ENCODE measurements at places on chromosomes 1 and 21. TPM values are rescaled to one million over a fixed set of nuclear protein-coding genes. Genes with fewer than 3 reads are reported as not detected.
A peak's percentile ranks its signal among the peaks of the same experiment; 100 is the strongest.

Gene ACTN2
- total RNA-seq = not detected

Gene ELF3
- 116 TPM for total RNA-seq

Gene SPRR2A
- total RNA-seq = not detected

Gene MEF2D
- 18.6 TPM for total RNA-seq

DNA sequence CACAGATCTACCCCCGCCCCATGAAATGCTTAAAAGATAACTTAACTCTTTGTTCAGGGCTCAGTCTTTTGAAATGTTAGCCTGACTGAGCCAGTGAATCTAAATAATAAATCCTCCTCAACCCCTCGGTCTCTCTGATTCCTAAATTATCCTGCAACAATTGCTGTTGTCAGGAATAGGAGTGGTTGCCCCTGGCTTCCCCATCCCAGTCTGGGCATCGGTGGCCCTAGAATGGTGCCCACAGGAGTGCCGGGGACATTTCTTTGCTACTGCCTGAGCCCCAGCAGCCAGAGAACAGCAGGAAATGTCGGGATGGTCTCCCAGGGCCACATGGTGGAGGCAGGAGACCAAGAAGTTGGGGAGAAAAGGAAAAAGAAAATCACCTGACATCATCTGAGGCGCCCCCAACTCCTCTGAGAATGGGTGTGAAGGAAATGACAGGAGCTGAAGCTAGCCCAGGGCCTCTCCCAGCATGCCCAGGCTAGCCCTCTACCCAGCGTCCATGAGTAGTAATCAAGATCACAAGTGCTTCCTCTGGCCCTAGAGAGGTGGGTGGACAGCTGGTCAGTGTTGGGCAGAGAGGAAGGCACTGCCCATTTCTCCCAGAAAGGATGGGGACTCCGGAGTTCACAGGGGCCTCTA lies 1.6 kb downstream of the PADI4 start:
- H3K27me3 ChIP-seq = no peaks in the 10 kb centered on the region
- no peak for DNase-seq
- no peak overlapping the region for H3K4me3 ChIP-seq

DNA sequence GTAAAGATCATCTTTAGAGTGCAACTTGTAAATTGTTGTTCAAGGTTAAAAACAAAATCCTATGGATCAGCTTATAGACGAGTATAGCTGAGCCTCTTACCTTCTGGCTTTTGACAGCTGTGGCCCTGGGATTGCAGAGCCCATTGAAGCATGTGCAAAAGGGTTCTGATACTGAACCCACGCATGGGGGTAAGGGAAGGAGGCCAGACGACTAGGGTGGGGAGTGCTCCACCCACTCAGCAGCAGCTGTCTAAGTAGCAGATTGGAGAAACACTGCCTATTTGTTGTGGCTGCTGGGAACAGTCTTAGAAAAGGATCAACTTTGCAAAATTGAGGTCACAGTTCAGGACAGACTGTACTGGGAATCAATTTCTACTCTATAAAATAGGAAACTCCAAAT lies 16.1 kb downstream of the CD101 start:
- H3K36me3 ChIP-seq = no peaks in the 10 kb centered on the region
- H3K27ac ChIP-seq = no peak overlapping the region
- H3K27me3 ChIP-seq = no peaks in the 10 kb centered on the region
- no peak overlapping the region for H3K4me3 ChIP-seq

DNA sequence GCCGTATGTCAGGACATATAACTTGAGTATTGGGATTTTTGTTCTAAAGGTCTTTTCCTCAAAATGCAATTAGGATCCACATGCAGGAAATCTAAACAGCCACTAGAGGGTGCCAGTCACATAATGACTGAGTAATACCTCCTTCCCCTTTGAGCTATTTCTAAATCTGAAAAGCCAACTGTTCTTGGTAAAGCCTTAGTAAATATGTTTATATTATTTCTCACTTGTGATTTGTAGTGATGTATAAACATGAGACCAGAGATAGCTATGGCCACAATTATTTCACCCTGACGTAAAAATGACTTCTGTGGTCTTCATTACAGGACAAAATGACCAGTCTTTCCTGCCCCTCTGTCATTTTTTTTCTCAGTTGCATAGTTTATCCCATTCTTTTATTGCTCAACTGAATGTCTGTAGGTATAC lies 41.0 kb upstream of the DR1 start:
- DNase-seq = peak; percentile 43
- no peaks in the 10 kb centered on the region for H3K36me3 ChIP-seq
- no peaks in the 10 kb centered on the region for H3K4me1 ChIP-seq
- no peaks in the 10 kb centered on the region for H3K27me3 ChIP-seq
- H3K27ac ChIP-seq = no peak overlapping the region

- no peaks in the 10 kb centered on the region for H3K36me3 ChIP-seq
- H3K27me3 ChIP-seq = no peaks in the 10 kb centered on the region
- H3K4me1 ChIP-seq = no peaks in the 10 kb centered on the region
- DNase-seq = no peak
Observed at GRCh38 chr1:29711582-29712283, 475.4 kb downstream of the PTPRU start.

DNA sequence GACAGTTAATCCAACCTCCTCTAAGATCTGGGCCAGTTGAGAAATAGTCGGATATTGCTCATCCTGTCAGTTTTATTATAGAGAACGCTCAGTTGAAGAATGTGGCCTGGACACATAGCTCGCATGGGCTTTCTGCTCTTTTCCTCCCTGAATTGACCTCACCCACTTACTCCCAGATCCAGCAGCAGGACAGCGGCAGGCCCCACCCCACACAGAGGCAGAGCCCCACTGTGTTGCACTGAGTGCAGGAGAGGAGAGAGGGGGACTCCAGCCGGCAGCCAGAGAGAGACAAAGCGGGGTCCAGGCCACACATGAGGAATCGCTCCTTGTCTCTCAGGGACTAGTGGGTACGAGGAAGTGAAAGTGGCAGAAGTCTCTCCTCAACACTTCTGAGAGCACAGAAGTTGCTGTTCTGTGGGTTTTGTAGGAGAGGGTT lies 78.6 kb downstream of the LAMC1 start:
- no peak overlapping the region for H3K4me3 ChIP-seq
- DNase-seq = peak; percentile 25
- no peaks in the 10 kb centered on the region for H3K36me3 ChIP-seq
- H3K27ac ChIP-seq = no peak overlapping the region
- H3K4me1 ChIP-seq = peaks cover 72% of the 10 kb centered on the region

DNA sequence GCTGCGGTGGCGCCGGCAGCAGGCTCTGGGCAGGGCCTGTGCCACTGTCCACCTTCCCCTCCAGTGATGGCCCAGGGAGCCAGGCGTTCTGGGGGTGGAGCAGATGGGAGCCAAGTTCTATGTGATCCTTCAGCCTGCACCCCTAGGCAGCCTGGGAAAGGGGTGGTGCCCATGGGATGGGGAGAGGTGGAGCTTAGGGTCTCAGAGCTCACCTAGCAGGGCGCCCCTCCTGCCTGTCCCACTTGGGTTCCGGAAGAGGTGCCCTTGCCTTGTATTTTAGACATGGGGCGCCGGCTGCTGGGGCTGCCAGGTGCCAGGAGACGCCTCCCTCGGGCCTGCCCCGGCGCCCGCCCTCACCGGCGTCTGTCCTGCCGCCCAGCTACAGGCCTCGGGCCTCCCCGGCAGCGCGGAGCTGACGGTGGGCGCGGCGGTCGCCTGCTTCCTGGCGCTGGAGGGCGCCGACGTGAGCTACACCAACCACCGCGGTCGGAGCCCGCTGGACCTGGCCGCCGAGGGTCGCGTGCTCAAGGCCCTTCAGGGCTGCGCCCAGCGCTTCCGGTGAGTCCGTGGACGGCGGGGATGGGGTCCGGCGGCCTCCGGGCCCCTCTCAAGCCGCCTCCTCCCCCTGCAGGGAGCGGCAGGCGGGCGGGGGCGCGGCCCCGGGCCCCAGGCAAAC lies 3.1 kb upstream of the MMP23B start:
- H3K4me3 ChIP-seq = no peak overlapping the region
- no peaks in the 10 kb centered on the region for H3K36me3 ChIP-seq
- H3K27me3 ChIP-seq = no peaks in the 10 kb centered on the region
- H3K27ac ChIP-seq = no peak overlapping the region

DNA sequence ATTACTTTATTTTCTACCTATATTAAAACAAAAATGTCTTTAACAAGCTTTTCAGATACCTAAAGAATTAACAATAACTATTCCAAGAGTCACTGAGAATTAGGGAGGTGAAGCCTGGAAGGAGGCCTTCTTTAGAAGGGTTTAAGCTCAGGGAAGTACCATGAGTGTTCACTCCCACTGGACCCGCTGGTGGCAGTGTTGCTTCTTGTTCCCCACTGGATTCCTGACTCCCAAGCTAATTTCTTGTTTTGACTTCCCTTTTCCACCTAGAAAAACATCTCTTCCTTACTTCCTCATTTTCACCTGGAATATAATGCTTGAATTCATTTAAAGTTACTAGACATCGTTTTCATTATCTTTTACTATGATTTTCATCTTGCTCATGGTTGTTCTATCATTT lies 264.2 kb downstream of the HMCN1 start:
- no peaks in the 10 kb centered on the region for H3K36me3 ChIP-seq
- H3K27me3 ChIP-seq = no peaks in the 10 kb centered on the region
- H3K27ac ChIP-seq = no peak overlapping the region
- no peak overlapping the region for H3K4me3 ChIP-seq
- peak; percentile 5 for DNase-seq
- no peaks in the 10 kb centered on the region for H3K4me1 ChIP-seq

DNA sequence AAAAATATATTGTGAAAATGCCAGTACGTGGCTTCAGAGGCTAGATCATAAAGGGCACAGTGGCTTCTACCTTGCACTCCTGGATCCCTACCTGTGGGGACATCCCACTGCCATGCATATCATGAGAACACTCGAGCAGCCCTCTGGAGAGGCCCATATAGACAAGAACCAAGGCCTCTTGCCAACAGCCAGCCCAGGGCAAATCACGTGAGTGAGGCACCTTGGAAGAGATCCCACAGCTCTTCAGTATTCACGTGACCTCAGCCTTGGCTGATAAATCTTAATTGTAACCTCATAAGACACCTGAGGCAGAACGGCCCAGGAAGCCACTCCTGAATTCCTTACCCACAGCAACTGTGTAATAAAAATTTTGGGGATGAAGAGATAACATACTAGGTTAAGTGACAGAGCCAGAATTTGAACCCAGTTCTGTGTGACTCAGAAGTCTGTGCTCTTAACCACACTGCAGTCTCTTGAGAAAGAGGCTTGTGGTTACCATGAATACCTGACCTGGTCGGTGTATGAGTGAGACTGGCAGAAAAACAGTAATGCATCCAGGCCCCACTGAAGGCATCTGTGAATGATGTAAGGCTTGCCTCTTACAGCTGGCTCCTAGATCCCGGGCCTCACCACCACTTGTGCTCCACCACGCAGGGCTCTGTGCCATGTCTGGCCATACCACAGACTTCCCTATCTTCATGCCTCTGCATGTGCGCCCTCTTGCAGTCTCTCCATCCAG lies 6.9 kb upstream of the A3GALT2 start:
- H3K4me1 ChIP-seq = no peaks in the 10 kb centered on the region
- no peak for DNase-seq
- H3K27ac ChIP-seq = no peak overlapping the region

DNA sequence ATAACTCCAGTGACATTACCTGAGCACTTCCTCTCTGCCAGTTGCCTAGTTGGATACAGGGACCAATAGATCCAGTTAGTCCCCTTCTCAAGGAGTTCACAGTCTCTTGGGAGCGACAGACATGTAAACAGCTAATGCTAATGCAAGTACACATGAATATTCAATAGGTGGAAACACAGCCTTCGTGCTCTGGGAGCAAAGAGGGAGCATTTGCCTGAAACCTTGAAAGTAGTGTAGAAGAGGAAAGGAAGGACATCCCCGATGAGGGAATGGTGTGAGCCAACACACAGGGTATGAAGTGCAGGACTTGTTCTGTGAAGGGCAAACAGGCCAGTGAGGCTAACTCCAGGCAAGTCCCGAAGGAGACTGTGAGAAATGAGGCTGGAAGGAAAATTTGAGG lies 3.8 kb upstream of the TMEM222 start:
- H3K4me1 ChIP-seq = no peaks in the 10 kb centered on the region
- H3K36me3 ChIP-seq = no peaks in the 10 kb centered on the region
- no peaks in the 10 kb centered on the region for H3K27me3 ChIP-seq
- H3K4me3 ChIP-seq = no peak overlapping the region
